ENCODE measurements at places on chromosomes 12 and 14. TPM values are rescaled to one million over a fixed set of nuclear protein-coding genes. Genes with fewer than 3 reads are reported as not detected.

DNA sequence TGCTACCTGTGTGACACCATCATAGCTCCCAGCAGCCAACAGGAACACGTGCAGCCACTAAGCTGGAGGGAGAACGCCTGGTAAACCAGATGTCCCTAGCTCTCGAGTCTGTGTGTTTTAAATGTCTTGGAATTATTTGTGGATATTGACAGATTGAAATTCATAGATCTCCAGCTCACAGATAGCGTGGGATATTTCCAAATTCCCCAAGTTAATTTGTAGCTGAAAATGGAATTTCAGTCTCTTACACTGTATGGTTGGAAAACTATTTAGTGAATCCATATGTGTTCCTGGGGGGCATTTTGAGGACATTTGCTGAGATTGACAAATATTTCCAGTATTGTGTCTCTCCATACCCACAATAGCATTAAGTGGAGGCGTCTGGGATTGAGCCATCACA is 618.6 kb upstream of the TMEM132C start:
- no peaks in the 10 kb centered on the region for H3K4me1 ChIP-seq
- no peak for DNase-seq
- H3K36me3 ChIP-seq, result no peaks in the 10 kb centered on the region

- no peak overlapping the region for H3K4me3 ChIP-seq
- H3K27ac ChIP-seq, result no peak overlapping the region
- H3K4me1 ChIP-seq, result no peaks in the 10 kb centered on the region
- no peaks in the 10 kb centered on the region for H3K27me3 ChIP-seq
- no peak for DNase-seq
Measured at GRCh38 chr14:55780156-55780946, 200.3 kb downstream of the KTN1 start.

Gene RPGRIP1
- 0.12 TPM for total RNA-seq

GRCh38 chr14:30796707-30797106 is 77.7 kb upstream of the COCH start:
- H3K4me3 ChIP-seq, result no peak overlapping the region
- no peaks in the 10 kb centered on the region for H3K27me3 ChIP-seq
- no peaks in the 10 kb centered on the region for H3K36me3 ChIP-seq
- no peak overlapping the region for H3K27ac ChIP-seq

Gene KRT75
- total RNA-seq, result not detected

Gene WNT5B
- total RNA-seq, result 8.5 TPM

Gene SVOP
- total RNA-seq, result 0.14 TPM

Gene L2HGDH
- 27.6 TPM for total RNA-seq

- no peak overlapping the region for H3K27ac ChIP-seq
- H3K36me3 ChIP-seq, result no peaks in the 10 kb centered on the region
- no peak overlapping the region for H3K4me3 ChIP-seq
Measured at GRCh38 chr14:98963610-98964009, 308.4 kb downstream of the BCL11B start.

All from Caco-2 (cell line).